RCC 7860 (cell line): ENCODE measurements at places on chromosomes 3 and 15.

DNA sequence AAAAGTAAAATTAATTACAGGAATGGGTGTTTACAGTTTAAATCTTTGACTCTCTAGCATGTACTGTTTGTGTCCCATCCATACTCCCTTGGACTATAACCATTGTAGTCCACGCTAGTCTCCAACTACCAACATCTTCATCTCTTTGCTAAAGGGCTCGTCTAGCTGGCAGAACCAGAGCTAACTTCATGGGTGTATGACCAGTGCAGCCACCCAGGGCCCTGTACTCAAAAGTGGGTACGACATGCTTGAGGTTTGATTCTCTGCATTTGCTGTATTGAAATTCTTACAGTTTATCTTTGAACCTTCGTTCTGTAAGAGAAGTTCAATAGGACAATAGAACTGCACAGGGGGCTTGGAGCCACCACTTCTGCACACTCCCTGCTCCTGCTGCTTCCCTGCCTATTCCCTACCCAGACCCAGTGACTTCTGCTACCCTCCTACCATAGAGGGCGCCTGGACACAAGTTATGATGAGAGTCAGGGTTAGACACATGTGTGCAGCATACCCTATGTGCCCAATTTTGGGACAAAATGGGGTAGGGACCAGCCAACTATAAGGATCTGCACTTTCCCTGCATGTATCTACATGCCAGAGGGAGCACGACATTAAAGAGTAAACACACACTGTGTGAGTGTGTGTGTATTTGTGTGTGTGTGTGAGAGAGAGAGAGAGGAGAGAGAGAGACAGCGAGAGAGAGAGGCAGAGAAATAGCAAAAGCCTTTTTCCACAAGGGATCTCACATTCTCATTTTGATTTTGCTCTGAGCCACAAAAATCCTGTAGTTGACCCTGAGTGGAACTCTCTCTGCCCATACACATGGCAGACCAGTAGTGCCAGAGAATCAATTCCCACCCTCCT, 59.0 kb upstream of the NECTIN3 start:
- no peak for DNase-seq

DNA sequence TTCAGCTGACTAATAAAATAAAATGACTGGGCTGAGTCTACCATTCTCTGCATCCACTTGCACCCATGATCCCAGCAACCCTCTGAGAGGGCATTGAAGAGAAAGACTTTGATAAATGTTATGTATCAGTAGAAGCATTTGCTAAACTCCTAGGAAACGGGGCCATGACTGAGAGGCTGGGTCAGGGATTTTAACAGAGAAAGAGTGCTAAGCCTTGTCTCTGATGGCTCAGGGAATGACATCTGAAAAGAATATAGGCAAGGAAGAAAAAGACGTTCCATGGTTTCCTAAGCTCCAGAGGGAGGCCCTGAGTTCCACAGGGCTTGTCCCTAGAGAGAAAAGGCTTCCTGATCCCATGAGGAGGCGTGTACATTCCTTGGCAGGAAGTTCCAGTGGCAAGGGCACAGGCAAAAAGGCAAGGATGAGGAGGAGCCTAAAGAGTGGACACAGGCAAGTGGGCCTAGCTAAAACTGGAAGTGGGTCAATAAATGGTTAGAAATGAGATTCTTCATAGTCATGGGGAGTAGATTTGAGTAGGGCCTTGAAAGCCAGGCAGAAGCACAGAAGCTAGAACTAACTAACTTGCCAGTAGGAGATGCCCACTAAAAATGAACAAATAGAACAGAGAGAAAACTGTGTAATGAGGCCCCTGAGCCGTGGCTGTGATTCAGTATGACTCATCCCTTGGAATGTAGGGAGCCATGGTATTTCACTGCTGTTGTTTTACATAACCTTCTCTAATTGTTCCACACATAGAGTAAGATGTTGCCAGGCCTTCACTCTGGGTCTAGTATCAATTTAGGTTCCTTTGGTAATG, 44.9 kb upstream of the MANF start:
- DNase-seq: peak; percentile 90

GRCh38 chr15:60970246-60971170, 258.6 kb downstream of the RORA start:
- no peak for DNase-seq

DNA sequence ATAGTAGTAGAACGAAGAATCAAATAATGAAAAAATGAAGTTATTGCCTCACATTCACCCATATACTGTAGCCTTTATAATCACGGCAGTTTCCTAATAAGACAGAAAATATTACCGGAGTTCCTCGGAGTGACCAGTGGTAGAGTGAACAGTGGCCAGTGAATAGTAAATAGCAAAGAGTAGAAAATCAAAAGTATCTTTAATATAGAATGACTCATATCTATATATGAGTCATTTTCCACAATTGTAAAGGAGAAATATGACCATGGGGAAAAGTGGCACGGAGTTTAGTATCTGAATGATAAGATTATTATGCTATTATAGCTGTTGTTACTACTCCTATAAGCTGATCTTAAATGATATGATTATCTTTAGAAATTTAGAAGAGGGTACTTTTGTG, 38.5 kb downstream of the ZBTB20 start:
- no peak for DNase-seq

DNA sequence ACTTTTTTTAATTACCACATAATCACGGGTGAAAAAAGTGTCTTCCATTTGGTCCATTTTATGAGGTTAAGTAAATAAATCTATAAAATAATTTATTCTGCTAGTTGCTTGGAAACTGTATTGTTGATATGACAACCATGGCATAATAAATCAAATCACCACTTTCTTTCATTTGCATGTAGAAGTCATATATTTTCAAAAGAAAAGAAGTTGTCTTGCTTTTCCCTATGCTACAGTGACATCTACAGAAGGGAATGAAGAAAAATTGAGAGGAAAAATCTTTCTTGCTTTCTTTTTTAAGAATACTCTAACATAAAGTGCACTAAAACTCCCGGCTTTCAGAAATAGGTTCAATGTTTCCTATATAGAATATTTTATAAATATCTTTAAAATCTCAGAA, 228.5 kb downstream of the ZBBX start:
- no peak for DNase-seq

DNA sequence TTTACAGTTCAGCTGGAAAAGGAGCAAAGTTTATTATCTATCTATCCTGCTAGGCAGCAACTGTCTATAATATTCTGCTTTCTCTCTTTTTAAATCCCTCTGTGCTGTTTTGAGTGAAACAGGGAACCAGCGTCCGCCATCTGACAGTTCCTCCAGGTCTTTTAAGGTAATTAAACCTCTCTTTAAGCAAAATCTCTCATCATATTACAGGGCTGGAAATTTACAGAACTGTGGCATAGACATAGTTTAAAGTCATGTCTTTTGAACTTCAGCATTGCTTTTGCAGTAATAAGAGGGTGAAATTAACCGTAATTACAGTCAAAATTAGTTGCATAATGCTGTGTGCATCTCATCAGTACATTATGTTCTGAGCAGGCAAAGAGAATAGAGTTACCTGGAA, 263.4 kb upstream of the KCNMB2 start:
- DNase-seq: no peak

- no peak for DNase-seq
Observed at GRCh38 chr3:67745296-67745695, 90.9 kb upstream of the SUCLG2 start.

DNA sequence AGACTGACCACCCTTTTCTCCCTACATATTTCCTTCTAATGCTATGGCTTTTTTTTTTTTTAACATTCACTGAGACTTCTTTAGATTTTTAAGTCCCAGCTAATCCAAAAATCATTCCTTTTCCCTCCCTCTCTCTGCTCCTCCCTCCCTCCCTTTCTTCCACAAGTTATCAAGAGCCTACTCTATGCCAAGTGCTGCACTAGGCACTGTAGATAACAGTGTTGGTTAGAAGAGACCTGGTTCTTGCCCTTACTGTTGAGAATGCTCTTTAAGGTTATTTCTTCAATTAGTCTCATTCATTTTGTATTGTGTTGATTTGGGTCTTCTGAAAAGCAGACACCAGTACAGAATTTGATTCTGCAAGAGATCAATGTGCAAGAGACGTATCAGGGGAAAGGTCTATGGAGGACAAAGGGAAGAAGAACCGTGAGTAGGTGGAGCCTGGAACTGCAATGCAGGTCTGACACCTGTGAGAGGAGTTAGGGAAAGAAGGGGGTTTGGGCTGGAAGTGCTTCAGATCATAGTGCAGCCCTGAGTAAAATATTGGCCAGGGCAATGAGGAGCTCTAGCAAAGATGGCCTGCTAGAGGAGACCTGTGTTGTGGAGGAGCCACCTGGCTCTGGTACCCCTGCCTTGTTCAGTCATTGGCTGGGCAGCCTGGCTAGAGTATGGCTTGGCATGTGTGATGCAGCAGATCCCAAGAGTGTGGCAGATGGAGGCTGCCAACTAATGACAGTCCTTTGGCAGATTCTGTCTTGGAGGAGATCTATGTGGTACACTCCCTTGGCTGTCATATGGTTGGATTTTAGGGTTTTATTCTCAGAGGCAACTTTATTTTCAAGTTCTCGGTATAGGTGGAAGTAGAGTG, 9.7 kb upstream of the PCOLCE2 start:
- no peak for DNase-seq

GRCh38 chr3:53688989-53689388, 157.2 kb downstream of the CHDH start:
- no peak for DNase-seq

- DNase-seq: no peak
Observed at GRCh38 chr3:4471907-4472306, 4.8 kb upstream of the SUMF1 start.

GRCh38 chr3:145578471-145578870, 582.5 kb downstream of the PLOD2 start:
- DNase-seq: no peak

- peak; percentile 44 for DNase-seq
Observed at GRCh38 chr15:36370051-36370730, 209.2 kb upstream of the CDIN1 start.

GRCh38 chr3:106386050-106386449, 517.2 kb upstream of the CBLB start:
- no peak for DNase-seq

- no peak for DNase-seq
Observed at GRCh38 chr3:156456771-156457224, 98.1 kb downstream of the SSR3 start.

- no peak for DNase-seq
Observed at GRCh38 chr15:80551348-80551747, 143.8 kb upstream of the ABHD17C start.

DNA sequence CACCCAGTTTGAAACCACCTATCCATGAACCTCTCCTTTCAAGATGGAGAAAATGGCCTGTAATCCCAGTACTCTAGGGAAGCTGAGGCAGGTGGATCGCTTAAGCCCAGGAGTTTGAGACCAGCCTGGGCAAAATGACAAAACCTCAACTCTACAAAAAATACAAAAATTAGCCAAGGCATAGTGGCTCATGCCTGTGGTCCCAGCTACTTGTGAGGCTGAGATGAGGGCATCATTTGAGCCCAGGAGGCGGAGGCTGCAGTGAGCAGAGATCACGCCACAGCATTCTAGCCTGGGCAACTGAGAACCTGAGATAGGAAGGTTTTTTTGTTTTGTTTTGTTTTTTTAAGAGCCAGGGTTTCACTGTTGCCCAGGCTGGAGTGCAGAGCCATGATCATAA, 5.4 kb downstream of the TKT start:
- DNase-seq: no peak

DNA sequence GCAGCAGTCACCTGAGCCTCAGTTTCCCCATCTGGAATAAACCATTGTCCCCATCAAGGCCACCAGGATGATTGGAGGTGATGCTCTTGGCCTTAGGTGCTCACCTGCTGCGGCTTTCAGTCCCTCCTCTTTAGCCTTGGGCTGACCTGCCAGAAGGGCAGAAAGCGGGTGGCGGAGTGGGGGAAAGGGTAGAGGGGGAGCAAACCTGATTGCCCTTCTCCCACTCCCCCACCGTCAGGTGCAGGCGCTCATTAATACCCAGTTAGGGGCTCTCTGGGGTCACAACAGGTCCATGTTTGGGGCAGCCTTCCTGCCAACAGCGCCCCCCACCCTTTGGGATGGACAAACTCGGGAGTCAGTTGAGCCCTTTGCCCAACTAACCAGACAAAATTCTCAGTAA, 50.5 kb downstream of the GRIP2 start:
- DNase-seq: no peak

DNA sequence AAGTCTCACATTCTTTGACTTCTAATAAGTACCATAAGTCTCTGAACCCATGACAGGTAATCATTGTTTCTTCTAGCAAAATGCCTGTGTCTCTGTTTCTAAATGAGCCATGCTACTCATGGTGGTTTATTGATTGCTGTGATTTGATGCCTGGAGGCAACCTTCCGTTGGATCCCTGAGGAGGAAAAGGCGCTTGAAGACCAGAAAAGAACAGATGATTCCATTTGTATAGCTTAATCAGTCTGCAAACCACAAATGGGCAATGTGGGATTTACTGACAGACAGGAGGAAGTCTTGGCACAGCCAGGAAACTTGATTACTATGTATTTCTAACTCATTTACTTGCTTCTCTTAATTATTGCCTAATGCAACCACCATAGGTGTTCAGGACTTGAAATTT, 103.1 kb upstream of the MRPL3 start:
- no peak for DNase-seq

DNA sequence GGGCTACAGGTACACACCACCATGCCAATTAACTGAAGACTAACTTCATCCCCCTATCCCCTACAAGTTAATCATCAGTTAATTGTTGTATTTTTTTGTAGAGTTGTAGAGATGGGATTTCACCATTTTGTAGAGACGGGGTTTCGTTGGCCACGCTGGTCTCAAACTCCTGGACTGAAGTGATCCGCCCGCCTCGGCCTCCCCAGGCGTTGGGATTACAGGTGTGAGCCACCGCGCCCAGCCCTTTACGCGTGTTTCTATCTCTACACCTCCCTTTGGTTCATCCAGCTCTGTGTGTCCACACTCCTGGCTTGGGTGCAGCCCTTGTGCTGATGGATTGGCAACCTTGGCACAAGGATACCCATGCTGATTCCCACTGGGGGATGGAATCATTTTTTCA, 258.8 kb downstream of the FAM43A start:
- no peak for DNase-seq

DNA sequence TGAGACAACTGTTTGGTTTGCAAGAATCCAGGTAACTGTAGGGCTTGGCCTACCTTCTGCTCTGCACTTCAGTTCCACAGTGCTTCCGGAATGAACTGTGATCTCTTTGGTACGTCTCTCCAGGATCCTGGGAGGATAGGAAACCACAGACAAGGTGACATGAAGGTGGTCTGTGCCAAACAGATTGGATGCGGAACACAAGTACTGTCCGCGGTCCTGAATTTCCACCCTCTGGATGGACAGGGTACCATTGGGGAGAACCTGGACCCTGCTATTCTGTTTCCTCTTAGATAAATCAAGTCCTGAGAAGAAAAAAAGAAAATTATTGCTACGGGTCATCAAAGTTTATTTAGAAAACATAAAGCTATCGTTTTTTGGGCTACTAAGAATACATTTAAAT, 17.3 kb downstream of the IGSF10 start:
- DNase-seq: no peak

- no peak for DNase-seq
Observed at GRCh38 chr3:10581251-10581650, 75.9 kb upstream of the ATP2B2 start.

GRCh38 chr3:31531452-31531991, 1.2 kb upstream of the STT3B start:
- DNase-seq: no peak

GRCh38 chr15:99279827-99280226, 28.5 kb downstream of the LRRC28 start:
- no peak for DNase-seq

- no peak for DNase-seq
Observed at GRCh38 chr3:23002836-23003732, 200.0 kb upstream of the UBE2E2 start.

GRCh38 chr3:172100482-172100881, 61.1 kb downstream of the FNDC3B start:
- no peak for DNase-seq

GRCh38 chr3:17032407-17033034, 147.8 kb downstream of the PLCL2 start:
- no peak for DNase-seq
